Stimulated activated CD4-positive, alpha-beta T cell treated with anti-CD3 and anti-CD28 coated beads, TNF-alpha, amount 100 ng/mL, for 1 hour (primary cell): ENCODE measurements at places on chromosomes 12 and 14.

- no peak for DNase-seq
Observed at GRCh38 chr12:109864916-109865315, 15.4 kb downstream of the GLTP start.

DNA sequence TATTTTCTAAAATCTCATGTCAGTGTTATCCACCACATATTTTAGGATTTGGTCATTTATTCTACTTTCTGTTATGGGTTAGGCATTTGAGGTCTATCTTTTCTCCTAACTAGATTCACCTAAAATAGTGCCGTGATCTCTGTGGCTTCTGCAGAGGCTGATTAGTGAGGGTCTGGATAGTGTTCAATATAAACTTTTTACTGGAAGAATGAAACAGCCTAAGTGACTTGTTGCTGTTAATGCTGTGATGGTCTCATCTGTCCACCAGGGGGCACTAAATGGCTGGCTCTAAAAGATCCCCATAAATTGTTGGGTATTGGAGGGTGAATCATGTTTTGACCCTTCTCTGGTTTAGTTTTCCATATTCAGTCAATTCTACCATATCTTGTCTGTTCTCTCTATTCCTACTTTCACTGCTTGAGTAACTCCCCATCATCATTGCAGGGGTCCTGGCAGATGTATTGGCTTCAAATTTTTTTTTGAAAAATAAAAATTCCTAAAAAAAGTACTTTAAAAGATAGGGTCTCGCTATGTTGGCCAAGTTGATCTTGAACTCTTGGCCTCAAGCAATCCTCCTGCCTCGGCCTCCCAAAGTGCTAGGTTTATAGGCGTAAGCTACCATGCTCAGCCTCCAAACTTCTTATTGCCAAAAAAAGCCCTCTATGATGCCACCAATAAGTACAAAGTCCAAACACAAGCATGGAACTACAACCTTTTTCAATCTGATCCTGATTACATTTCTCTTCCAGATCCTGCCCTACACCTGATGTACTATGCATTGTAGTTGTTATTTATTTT is 6.9 kb downstream of the PABPN1 start:
- peak; percentile 31 for DNase-seq

DNA sequence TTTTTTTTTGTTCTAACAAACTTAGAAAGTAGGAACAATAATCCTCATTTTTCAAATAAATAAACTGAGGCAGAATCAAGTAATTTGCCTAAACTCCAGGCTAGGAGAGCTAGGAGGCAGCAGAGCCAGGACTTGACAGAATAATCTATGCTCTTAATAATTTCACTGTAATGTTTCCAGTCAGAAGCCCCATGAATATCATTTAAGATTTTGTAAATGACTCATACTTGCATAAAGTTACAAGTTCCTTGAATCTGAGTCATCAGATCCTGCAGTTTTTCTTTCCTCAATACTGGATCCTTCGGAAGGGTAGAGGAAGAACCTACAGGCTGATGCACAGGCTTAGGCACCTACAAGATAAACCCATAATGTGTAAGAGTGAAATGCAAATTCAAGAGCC is 29.0 kb downstream of the CAPRIN2 start:
- DNase-seq, result no peak

GRCh38 chr14:74326369-74327152 is 21.7 kb upstream of the VRTN start:
- no peak for DNase-seq

- DNase-seq, result no peak
Observed at GRCh38 chr14:37037636-37038387, 134.6 kb downstream of the SLC25A21 start.

GRCh38 chr12:93572712-93573551 is 457 bp downstream of the SOCS2 start:
- no peak for DNase-seq

GRCh38 chr14:95097385-95097784 is 59.9 kb downstream of the DICER1 start:
- DNase-seq, result no peak

- DNase-seq, result no peak
Observed at GRCh38 chr14:100084591-100084990, 19.4 kb downstream of the EVL start.

DNA sequence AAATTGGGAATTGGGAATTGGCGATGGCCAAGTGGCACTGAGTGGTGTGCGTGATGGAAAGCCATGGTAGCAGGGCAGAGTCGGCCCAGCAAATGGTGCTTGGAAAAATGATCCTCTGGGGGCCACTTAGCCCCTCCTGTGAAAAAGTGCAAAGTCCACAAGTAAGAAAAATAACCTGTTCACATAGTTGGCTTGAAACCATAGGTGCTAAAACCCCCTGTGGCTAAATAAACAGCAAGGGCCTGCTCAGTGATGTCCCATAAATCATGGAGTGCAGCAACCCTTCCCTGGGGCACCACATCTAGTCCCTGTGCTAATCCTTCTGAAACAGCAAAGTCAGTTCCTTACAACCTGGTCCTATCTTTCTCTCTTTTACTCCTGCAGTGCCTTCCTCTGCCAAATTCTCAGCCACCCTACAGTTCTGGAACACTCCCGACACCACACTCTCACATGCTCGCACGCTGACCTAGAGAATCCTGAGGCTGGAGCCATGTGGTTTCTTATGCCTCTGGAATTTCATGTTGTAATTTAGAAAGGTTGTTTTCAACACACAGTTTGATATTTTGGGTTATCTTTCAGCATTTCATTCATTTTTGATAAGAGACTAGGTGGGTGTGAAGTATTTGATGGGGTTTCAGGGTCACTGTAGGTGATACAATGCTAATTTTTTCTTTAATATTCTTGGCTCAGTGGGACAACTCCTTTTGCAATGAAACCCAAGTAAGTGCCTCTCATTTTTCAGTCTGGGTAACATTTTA is 123.6 kb downstream of the SMOC1 start:
- DNase-seq, result no peak

DNA sequence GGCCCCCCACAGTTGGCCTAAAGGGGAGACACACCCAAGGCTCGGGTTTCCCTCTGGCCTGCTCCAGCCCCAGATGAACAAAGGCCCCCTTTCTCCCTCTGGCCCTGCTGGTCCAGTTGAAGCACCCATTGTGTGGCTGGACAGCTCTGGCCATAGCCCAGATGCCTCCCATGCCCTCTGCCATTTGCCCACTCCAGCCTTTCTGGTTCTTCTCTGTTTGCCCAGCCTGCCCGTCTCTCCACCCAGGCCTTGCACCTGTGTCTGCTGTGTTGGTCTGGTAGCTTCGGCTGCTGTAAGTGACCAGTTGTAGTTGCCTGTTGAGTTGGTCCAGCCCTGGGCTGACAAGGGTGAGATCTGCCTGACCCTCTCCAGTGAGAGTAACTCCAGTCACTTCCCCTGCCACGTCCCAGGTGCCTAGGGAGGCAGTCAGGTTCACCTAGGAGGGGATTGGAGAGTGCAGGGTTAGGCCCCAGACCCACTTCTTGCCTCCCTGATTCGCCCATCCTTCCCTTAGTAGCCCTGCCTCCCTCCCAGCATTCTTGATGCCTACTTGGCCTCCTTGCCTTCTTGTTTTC is 3.0 kb downstream of the B4GALNT1 start:
- DNase-seq, result no peak

- DNase-seq, result no peak
Observed at GRCh38 chr12:47547077-47547476, 158.8 kb downstream of the RPAP3 start.

- DNase-seq, result no peak
Observed at GRCh38 chr12:54421175-54421878, 2.3 kb upstream of the ITGA5 start.

DNA sequence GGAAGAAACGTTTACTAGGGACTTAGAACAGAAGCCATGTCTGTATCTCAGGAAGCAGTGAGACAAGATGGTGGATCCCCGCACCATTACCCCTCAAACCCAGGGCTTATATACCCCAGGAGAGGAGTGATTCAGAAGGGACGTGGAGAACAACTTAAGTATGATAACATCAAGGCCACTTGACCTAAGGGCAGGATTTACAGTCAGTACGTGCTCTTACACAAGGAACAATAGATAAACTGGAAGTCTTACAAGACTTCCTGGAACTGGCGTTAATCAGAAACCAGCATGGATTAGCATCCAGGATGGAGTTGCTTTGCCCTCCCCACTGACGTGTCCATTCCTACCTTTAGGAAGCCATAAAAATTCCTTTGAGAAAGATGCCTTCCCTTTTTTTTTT is 8.6 kb upstream of the ETFBKMT start:
- DNase-seq, result no peak

- DNase-seq, result no peak
Observed at GRCh38 chr12:112330706-112331105, 51.5 kb downstream of the HECTD4 start.
